ENCODE measurements at places on chromosomes 16 and 17.

DNA sequence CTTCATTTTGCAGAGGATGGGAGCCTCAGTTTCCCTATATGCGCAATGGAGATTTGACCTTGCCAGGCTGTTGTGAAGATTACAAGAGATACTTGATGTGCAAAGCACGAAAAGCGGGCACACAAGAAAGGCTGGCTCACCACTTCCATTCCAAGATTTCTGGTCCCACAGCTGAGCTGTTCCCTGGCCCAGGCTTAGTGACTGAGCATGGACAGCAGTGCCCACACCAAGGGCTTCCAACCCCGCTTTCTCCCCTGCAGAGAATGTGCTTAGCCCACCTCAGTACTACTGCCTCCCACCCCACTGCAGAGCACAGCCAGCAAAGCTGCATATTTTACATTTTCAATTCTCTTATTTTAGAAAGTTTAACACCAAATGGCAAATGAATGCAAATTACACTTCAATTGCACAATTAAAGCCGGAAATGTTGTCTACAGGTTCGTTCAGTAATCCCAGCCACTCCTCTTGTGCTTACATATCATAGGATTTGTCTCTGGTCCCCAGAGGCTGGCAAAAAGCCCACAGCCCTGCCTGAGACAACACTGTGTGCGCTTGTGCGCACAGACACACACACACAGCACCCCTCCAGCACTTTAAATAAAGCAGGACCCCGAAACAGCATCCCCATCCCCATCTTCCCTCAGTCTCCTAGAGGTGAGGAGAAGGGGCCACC lies 51.8 kb downstream of the VAC14 start:
- DNase-seq, result no peak

DNA sequence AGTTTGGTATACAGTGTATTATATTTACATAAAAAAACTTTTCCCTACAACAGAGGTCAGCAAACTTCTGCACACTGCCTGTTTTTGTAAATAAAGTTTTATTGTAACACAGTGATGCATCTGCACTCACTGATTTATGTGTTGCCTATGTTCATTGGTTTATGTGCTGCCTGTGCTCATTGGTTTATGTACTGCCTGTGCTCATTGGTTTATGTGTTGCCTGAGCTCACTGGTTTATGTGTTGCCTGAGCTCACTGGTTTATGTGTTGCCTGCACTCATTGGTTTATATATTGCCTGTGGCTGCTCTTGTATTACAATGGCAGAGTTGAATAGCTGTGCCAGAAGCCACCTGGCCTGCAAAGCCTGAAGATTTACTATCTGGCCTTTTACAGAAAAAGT lies 81.6 kb downstream of the MYH11 start:
- DNase-seq, result no peak

- no peak for DNase-seq
These were observed at the start of gene EFCAB5 for GRCh38 chr17:29941334-29941733. Gene EFCAB5 (plus strand): TSS chr17:29941634. CDS start chr17:29941797, 163 bp downstream.

- no peak for DNase-seq
These were observed 20.0 kb upstream of the RNF135 start for GRCh38 chr17:30950669-30951399.

DNA sequence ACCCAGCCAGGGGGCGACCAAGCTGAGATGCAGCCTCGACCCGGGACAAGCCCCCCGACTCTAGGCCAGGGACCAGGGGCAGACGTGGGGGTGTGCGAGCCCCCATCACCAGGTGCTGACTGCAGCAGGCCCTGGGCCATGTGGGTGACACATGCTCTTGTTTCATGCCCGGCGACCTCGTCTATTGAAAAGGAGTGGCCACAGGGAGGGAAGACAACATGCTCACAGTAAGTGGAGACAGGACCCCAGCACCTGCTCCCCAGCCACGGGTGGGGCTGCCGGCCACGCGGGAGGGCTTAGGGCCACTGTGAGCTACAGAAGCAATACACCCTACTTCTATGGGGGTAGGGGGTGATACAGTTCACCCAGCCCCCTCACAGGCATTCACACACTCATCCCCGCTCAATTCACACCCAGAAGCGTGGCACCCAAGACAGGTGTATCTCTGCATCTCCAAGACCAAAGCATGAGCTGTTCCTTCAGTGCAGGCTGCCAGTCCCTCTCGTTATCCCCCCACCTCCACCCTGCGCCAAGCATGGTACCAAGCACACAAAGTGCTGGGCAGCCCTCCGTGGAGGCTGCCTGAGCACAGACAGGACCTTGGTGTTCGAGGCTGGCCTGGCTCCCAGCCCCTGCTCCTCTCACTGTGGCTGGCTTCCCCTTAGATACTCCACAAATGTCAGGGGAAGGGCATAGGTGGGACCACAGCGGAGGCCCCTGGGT lies 13.6 kb downstream of the VASN start:
- DNase-seq, result no peak

GRCh38 chr17:68324114-68324513 lies 32.8 kb downstream of the ARSG start:
- DNase-seq, result no peak

GRCh38 chr16:85613604-85614337 lies 649 bp downstream of the GSE1 start:
- DNase-seq, result no peak

DNA sequence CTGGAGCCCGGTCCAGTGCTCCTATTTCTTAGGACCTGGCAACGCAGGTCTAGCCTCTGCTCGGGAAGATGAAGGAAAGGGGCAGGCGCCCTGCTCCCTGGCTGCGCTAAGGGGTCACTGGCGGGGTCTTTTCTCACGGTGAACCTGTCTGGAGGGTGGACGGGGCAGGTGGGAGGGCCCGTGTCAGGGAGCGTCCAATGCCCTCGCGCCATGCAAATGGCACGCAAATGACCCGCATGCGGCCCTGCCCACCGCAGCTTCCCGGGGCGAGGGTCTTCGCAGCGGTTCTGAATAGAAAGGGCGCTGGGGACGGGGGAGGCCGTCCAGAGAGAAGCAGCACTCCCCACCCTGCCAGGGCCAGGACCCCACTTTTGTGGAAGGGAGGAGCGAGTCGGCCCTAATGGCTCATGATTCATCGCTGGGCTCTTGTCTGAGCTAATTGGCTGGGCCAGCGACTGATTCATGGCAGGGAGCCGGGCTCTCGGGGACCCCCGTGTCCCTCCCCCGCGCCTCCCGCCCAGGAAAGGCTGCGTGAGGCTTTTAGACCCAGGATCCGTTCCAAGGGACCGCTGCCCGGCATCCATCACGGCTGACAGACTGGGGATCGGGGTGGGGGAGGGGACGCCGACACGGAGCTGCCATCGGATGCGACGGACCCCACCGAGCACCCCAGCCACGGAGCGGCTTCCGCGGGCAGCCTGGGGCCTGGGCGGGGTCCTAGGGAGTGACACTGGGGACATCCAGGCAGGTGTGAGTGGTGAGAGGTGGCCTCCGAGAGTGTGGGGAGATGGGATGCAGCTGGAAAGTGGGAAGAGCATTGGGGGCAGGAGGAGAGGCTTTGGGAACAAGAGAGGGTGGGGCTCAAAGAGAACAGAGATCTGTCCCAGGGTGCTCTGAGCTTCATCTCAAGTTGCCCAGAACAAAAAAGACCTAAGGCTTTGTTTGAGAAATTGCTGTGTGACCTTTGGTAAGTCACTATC lies 25.0 kb upstream of the NGFR start:
- DNase-seq, result no peak

- no peak for DNase-seq
These were observed 37.1 kb upstream of the MEOX1 start for GRCh38 chr17:43698678-43699437.

- DNase-seq, result no peak
These were observed 2.1 kb downstream of the SPATA22 start for GRCh38 chr17:3469529-3469928.

GRCh38 chr17:28999206-28999605 lies 6.6 kb downstream of the SEZ6 start:
- DNase-seq, result no peak

DNA sequence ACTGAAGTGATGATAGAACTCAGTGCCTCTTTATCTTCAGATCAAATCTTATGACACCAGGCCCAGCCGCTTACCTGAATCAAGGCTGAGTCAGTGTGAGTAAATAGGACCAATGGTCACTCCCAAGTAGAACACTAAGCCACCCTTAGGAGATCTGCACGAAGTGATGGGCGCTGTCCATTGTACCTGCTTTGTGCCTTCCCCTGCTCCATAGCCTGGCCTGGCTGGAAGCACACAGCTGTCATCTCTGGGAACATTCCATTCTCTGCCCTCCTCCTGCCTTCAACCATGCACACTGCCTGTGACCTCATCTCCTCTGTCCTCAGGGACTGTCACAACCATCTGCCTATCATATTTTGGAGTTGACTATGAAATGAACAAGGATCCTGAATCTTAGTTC lies 279.5 kb upstream of the ASIC2 start:
- DNase-seq, result no peak

GRCh38 chr17:17993366-17993765 lies 20.7 kb downstream of the DRC3 start:
- no peak for DNase-seq

DNA sequence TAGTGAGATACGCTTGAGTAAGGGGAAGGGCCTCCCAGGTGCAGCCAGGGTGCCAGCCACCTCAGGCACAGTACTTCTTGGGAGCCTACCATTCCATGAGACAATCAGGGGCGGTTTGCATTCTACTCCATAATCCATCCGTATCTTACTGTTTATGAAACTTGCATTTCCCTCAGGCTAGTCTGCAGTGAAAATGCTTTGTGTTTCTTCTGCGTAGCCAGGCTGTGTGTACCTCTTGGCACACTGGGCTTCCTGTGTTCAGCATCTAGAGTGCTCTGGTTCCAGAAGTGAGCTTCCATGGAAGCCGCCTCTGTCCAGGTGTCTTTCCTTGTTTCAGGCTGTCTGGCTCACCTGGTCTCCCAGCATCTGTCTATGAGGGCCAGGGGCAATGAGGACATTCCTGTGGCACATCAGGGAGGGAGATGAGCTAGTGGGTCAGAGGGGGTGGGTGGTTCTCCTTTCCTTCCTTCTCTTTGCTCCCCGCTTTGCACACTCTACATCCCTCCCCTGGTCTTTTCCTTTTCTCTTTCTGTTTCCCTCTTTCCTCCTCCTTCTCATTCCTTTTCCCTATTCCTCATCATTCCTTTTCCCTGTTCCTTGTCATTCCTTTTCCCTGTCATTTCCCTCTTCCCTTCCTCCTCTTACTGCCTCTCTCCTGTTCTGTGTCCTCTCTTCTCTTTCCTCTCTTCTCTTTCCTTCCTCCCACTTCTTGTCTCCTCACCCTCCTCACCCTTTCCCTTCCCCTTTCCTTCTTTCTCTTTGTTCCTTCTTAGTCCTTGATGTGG lies 386.5 kb downstream of the CPPED1 start:
- no peak for DNase-seq

- DNase-seq, result no peak
These were observed 42.4 kb downstream of the RAI1 start for GRCh38 chr17:17723354-17724261.

- DNase-seq, result no peak
These were observed 48.1 kb downstream of the XPO6 start for GRCh38 chr16:28163699-28164098.

DNA sequence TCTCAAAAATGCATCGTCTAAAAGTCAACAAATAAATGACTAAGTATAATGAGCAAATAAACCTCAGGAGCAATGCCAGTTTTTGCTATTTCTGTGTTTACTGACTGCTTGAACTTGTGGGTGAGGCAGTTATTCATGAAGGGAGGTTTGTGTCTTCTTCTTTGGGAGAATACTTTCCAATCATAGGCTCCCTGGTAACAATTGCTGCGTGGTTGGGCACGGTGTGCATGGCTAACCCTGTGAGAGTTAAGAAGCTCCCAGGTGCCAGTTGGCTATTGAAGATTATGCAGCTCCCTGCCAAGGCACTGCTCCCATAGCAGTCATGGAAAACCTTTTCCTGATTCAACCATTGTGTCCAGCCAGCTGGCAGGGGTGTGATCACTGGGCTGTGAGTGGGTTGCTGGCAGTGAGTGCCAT lies 775.9 kb upstream of the GOT2 start:
- no peak for DNase-seq

- no peak for DNase-seq
These were observed 27.1 kb upstream of the SSTR5 start for GRCh38 chr16:1045310-1045992.

- no peak for DNase-seq
These were observed 7.7 kb downstream of the NDUFAF8 start for GRCh38 chr17:81246679-81247338.

DNA sequence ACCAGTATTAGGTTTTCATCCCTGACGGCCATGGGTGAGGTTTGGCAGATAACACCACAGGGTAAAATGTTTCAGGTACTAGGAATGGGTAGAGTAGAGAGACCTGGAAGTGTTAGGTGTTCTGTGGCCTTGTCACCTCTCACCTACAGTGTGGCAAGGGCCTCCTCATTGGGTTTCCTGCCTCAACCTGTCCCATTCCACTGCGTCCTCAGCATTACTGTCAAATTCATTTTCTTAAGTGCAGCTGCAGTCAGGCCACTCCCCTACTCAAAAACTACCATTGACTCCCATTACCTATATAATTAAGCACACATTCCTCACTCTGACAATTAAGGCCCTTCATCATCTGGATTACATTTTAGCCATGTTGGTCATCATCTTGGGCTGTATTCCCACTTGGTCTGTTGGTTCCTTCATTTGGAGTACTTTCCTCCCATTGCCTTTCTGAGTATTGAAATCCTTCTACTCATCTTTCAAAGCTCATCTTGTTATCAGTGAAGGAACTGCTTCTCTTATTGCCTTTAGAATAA lies 64.5 kb downstream of the NUP88 start:
- no peak for DNase-seq

DNA sequence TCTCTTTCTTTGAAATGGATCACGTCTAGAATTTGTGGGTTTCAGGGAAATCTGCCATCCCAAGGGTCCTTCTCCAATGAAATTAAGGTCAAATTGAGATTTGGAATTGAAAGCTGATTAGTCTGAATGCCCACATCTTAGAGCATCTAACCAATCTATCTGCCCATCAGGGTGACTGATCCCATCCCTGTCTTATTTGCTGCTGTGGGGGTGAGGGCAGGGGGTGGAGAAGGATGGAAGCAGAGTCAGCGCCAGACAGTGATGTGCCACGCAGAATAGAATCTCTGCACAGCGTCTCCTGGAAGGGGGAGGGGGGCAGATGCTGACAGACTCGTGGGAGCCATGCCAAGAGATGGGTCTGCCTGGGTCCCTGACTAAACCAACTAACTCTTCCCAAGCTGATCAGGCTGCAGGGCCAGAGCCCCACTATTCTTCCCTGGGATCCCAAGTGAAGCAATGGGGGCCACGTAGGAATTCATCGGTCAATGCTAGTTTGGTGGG lies 32.1 kb downstream of the CDK5RAP3 start:
- no peak for DNase-seq

DNA sequence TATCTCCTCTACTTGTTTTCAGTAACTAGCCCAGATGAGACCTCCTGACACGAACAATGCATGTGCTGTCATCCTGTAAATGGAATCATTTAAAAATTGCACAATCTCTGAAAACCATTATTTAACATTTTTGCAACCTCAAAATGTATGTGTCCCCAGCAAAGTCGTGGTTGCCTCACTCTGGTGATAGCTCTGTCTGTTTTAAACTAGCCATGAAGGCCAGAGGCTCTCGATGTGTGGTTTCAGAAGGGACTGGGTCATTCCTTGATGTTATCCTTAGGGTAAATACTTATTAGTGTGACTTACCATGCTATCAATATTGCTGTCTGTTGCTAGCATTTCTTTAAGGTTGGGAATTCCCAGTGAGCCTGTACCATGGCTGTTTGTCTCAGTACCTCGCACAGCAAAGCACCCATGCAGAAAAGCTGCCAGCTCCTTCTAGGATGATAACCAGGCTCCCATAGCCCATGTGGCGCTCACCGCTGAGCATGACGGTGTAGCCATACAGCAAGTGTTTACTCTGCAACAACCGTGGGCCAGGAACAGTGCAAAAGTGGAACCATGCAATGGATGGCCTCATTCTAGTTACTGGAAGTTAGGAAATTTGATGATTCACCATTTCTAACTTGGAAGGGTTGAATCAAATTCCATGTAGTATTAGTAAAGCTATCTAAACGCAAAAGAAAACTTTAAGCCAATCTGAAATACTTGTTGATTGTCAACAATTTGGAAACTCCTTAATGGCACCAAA lies 2.9 kb upstream of the PGS1 start:
- DNase-seq, result no peak

Data from activated naive CD8-positive, alpha-beta T cell treated with anti-CD3 and anti-CD28 coated beads, Interleukin-2, amount 50 U/mL, for 16 hours (primary cell).